NCI-H526 (cell line): ENCODE measurements at places on chromosomes 6 and 20.
A peak's percentile ranks its signal among the peaks of the same experiment; 100 is the strongest.

GRCh38 chr6:46367354-46368168, 123.7 kb downstream of the RCAN2 start:
- DNase-seq = no peak

- DNase-seq = no peak
These were observed 111.2 kb upstream of the OPRM1 start for GRCh38 chr6:153927867-153928266.

DNA sequence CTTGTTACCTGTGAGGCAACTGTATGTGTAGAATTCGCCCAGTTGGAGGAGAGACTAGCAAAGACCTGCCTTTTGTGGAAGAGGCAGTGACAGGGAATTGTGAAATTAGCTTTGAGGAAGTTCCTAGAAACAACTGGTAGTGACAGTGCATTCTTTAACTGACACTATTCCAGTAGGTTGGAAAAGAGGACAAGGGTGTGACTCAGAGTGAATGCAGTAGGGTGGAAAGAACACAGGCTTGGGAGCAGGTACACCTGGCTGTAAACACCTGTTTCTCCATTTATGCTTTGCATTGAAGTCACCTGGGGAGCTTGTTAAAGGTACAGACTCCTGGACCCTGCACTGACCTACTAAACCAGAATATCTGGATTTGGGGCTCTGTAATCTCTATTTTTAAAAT, 295.7 kb downstream of the PHACTR1 start:
- DNase-seq = peak; percentile 88

GRCh38 chr6:45072016-45072415, 256.1 kb upstream of the RUNX2 start:
- DNase-seq = no peak

DNA sequence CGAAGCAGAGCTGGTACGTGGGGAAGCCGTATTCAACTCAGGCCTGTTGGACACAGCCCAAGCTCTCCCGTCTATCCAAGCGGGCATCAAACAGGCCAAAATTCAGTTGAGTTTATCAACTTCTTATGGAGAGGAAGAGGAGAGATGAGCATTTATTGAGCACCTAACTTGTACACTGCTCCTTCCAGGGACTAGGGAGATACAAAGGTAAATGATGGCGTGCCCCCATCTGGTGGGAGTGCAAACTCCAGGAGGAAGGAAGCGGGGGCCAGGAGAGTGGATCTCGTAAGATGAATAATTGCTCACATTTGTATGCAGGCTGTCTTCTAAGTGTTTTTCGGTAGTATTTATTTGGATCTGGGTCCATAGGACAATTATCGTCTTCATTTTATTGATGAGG, 146.6 kb downstream of the SOBP start:
- no peak for DNase-seq
